ENCODE measurements at places on chromosomes 7 and 10.

GRCh38 chr7:44136731-44137130, 4.4 kb downstream of the MYL7 start:
- no peak for DNase-seq

DNA sequence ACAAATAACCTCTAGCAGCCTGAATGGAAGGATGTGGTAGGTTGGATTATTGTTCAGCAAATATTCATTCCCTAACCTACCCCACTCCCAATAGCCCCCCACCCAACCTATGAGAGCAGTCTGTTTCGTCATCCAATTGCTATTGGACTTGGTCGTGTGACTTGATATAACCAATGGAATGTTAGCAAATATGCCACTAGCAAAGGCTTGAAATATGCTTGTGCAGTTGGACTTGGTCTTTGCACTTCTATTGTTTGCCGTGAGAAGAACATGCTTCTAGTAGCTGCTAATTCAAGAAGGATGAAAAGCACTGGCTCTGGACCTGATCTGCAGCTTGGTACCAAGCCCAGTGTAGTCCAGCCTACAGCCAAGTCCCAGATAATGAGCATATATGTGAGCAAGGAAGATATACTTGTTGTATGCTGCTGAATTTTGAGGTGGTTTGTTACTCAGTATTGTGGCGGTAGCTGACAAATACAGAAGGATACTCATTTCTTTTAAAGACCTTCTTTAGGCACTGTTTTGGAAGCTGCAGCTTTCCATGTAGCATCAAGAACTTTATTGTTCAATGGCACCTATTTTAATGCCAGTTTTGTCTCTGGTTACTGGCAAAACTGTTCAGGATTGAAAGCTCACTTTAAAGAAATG, 180.4 kb downstream of the EXOC4 start:
- DNase-seq, result no peak

- DNase-seq, result no peak
Measured at GRCh38 chr7:130024390-130024789, 26.8 kb downstream of the ZC3HC1 start.

DNA sequence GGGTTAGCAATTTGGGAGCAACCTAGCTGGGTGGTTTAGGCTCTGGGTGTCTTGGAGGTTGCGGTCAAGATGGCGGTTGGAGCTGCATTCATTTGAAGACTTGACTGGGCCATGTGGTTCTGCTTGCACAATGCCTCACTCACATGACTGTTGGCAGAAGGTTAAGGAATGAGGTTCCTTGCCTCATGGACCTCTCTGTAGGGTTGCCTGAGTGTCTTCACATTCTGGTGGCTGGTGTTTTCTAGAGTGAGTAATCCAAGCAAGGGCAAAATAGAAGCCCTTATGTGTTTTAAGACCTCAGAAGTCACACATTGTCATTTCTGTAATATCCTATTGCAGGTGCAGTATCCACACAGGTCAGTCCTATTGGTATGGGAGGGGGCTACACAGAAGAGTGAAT, 52.0 kb downstream of the CDK14 start:
- DNase-seq, result no peak

GRCh38 chr10:36114913-36115312, 472.8 kb upstream of the FZD8 start:
- DNase-seq, result no peak

GRCh38 chr7:46230298-46230989, 309.4 kb upstream of the IGFBP3 start:
- DNase-seq, result no peak

- DNase-seq, result no peak
Measured at GRCh38 chr7:40493609-40494051, 358.8 kb downstream of the SUGCT start.

Measured in stimulated activated CD4-positive, alpha-beta T cell treated with anti-CD3 and anti-CD28 coated beads, Interleukin-1b, Interleukin-23, amount 100 ng/mL, for 1 hour (primary cell).